Activated CD4-positive, alpha-beta T cell treated with anti-CD3 and anti-CD28 coated beads, Interleukin-2, Interleukin-4, amounts not matched to agents 100 ng/mL and 50 ng/mL, durations not matched to agents 16 hours and 8 hours (primary cell): ENCODE measurements at places on chromosomes 11 and 22.

- DNase-seq, result no peak
Observed at GRCh38 chr11:99275521-99275920, 254.8 kb downstream of the CNTN5 start.

DNA sequence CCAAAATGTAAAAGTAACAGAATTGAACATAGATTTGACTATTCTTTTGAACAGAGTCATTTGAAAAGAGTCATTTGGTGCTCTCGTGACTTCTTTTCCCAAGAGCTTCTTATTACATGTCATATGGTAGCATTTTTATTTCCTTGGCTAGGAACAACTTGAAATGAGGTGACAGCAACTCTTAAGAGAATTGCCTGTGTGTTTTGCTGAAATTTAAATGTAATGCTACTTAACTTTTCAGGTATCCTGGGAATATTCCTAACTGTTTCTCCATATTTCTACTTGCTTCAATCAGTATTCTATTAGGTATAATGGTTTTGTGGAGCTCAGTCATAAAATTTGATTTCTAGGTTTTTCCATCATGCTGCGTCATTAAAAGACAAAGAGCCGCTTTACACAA is 700.7 kb downstream of the LUZP2 start:
- no peak for DNase-seq

DNA sequence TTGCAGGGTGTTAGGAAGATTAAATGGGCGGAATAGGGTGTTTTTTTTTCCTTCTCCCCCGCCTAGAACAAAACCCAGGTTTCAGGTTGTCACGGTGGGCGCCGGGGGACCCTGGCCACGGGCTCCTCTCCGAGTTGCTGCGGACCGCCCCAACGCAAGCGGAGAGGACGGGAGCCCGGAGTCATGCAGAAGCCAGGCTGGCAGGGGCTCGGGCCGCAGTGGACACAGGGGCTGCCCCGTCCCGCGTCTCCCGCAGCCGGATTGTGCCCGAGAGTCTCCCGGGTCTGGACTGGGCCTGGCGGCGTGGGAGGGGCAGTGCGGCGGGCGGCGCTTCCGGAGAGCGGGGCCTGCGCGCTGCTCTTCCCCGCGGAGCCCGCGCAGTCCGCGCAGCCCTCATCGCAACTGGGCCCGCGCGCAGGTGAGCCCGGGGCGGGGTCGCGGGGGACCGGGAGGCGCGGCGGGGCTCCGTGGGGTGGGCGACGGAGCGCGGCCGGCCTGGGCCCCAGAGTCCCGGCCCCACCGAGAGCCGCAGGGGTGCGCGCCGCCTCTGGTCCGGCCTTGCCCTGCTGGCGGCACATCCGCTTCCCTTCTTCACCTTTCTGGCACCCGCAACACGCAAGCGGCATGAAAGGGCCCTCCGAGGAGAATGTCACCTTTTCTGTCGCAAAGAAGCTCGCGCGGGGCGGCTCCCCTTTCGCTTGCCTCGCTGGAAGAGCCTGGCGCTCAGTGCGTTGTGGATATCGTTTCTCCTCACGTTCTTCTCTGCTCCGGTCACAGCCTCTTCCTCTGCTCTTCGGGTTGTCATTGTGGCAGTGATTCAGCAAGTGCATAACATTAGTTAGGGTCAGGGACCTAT is at the start of gene TIRAP:
TIRAP (plus strand) TSS at position 358 of the 856 bp plus-strand sequence. CDS start 7,802 bp downstream, outside the sequence.
- DNase-seq, result peak; percentile 43

DNA sequence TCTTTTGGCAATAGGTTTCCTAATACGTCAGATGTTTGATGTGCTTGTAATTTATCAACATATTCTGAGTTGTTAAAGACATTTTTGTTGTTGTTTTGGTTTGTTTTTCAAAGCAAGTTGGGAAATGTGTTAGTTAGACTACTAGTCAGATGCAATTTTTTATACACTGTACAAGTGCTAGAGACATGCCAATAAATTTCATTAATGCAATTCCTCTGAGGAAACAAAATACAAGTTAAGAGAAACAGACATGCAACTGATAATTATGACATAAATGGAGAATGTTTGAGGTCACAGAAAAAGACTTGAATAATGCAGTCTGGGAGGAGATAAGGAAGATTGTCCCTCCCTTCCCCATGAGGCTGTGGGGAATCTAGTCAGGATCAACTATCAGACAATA is 5.9 kb downstream of the OR51T1 start:
- DNase-seq, result no peak

GRCh38 chr11:128196235-128196634 is 391.1 kb downstream of the ETS1 start:
- no peak for DNase-seq

DNA sequence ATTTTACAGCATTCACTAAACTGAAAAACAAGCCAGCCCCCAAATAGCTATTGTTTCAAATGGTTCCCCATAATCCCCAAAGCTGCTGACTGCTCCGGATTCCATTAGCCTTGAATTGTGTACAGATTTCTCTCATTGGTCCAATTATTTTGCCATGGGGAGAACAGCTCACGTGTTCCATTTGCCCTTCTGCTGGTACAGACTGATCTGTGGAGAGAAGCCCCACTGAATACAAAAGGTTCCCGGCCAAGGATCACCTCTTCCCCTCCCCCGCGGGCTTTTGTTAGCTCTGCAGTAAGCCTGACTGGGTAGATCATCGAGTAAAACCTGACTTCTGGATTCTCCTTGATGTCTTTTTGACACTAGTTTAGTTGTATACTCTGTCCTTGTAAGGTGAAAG is 9.1 kb upstream of the MAPK8IP1 start:
- no peak for DNase-seq

DNA sequence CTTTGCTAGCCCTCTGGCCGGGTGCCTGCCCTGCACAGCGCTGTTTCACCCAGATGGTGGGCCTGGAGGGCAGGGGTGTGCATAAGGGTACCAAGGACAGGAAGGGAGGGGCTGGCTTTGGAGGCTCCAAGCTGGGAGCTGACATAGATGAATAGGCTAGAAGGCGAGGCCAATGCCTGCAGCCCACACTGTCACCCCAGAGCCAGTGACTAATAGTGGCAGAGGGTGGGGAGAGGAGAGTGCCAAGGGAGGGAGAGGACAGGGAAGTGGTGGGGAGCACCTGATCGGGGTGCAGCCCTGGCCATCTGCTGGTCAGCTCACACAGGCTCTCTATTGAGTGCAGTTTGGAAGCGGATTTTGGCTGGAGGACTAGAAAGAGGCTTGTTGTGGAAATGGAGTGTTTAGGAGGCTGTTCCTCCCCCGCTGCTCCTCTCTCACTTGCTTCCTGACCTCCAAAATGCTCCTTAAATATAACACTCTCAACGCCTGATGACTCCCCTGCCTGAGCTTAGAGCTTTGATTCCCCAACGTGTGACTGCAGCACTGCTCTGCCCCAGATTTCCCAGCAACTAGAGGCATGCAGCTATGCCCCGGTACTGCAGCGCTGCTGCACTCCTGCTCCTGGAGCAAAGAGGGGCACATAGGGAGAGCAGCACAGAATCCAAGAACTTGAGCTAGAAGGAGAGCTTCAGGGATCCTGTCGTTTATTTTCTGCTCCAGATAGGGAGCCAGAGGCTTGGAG is 89.2 kb downstream of the GRAMD1B start:
- no peak for DNase-seq

DNA sequence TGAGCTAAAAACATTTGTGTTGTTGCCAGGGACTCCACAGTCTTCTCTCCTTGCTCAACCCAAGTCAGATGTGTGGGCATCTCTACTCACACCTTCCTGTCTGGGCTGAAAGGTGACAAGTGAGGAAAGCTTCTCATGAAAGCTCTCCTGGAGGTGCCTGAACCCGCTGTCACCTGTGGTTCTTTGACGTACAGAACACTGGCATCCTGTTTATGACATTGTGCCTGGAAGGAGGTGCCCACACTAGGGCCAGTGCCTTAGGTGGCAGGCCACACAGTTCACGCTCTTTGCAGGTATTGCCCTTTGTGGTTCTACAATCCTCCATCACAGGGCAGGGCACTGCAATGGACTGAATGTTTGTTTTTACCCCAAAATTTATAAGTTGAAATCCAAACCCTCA is 108.5 kb downstream of the CD44 start:
- peak; percentile 30 for DNase-seq

- DNase-seq, result no peak
Observed at GRCh38 chr11:9697766-9698165, 33.9 kb downstream of the SWAP70 start.
